ENCODE measurements at places on chromosomes 11 and 22.
A peak's percentile ranks its signal among the peaks of the same experiment; 100 is the strongest.

DNA sequence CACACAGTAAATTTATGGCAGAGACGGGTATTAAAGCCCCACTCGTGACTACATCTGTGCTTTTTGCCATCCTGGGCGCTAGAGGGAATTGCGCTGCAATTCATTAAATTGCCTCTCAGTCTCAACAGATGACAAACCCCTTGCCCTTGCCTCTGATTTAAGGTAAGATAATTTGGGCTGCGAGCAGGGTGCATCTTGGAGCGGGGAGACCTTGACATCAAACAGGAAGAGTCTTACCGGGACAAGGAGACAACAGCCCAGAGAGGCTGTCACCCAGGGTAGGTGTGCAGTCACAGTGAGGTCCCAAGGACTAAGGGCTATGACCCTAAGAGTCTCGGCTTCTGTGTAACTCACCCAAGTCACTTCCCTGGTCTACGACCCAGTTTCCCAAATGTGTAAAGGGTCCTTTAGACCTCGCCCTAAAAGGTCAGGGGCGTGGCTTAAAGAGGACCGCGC, 449 bp upstream of the TOM1 start:
- peak; percentile 28 for DNase-seq

- DNase-seq = peak; percentile 72
These were observed 19.7 kb upstream of the DNAJB13 start for GRCh38 chr11:73931039-73931645.

GRCh38 chr11:112797092-112797491, 164.1 kb upstream of the NCAM1 start:
- no peak for DNase-seq

GRCh38 chr11:487571-488021, 19.4 kb downstream of the RNH1 start:
- no peak for DNase-seq

DNA sequence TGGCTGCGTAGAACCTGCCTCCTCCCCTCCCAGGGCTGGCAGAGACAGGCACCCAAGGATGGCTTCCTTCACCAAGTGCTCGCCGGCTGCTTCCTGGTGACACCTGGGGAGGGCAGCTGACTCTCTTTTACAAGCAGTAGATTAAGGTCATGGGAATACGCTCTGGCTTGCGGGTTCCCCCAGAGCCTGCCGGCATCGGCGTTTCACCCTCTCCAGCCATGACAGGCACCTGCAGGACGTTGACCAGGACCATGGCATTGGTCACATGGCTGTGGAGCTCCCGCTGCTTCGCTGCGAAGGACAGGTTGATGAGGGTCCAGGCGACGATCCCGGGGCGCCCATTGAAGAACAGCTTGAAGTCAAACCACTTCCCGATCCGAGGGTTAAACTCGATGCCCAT, 9.5 kb downstream of the DHCR7 start:
- DNase-seq = no peak
